Activated CD8-positive, alpha-beta memory T cell treated with anti-CD3 and anti-CD28 coated beads, Interleukin-2, amount 10 ng/mL, durations not matched to agents 7 days and 5 days (primary cell): ENCODE measurements at places on chromosomes 3 and 15. TPM values are rescaled to one million over a fixed set of nuclear protein-coding genes. Genes with fewer than 3 reads are reported as not detected.

- no peak for DNase-seq
Measured at GRCh38 chr3:44584646-44585501, at the start of gene ZNF660. Gene ZNF660 (plus strand): TSS chr3:44584964. CDS start chr3:44594194, 9,230 bp downstream.

Gene CISH
- total RNA-seq, result 266 TPM

Gene SLC6A1
- not detected for total RNA-seq

- no peak for DNase-seq
Measured at GRCh38 chr3:126998728-126999127, 15.8 kb downstream of the PLXNA1 start.

DNA sequence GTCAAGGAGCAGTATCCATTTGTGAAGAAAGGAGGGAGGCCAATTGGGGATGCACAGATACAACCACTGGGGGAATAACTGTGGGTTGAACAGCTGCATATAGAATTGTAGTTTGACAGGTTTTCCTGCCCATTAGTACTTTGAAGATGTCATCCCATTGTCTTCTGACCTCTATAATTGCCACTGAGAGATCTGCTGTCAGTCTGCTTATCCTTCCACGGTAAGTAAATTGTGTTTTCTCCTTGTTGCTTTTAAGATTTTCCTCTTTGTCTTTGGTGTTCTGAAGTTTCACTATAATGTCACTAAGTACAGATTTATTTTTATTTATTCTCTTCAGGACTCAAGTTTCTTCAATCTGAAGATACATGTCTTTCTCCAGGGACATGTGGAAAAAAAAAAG is 56.6 kb downstream of the MOBP start:
- DNase-seq, result no peak

- DNase-seq, result no peak
Measured at GRCh38 chr15:58473724-58474123, 41.9 kb downstream of the LIPC start.
